Omental fat pad (tissue), 4 donors: ENCODE measurements at places on chromosomes 3 and 15. TPM values are rescaled to one million over a fixed set of nuclear protein-coding genes. Genes with fewer than 3 reads are reported as not detected.

DNA sequence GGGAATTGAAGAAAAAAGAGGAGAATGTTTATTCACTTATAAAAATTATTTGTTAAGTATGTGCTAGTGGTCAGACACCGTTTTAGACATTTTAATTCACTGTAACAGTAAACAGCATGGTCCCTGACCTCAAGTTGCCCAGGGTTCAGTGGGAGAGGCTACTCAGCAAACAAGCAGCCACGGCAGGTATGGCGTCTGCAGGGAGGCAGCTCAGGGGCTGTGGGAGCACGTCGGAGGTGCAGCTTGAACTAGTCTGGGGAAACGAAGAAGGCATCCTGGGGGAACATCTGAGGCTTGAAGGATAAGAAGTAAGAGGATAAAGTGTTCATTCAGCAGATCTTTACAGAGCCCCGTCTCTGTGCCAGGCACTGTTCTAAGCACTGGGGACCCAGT, 66.0 kb downstream of the CRTC3 start:
- no peak for DNase-seq

- no peak for DNase-seq
Measured at GRCh38 chr15:59473226-59473625, 35.2 kb downstream of the FAM81A start.

GRCh38 chr3:127383656-127384179, 95.9 kb upstream of the PRR20G start:
- no peak for DNase-seq

DNA sequence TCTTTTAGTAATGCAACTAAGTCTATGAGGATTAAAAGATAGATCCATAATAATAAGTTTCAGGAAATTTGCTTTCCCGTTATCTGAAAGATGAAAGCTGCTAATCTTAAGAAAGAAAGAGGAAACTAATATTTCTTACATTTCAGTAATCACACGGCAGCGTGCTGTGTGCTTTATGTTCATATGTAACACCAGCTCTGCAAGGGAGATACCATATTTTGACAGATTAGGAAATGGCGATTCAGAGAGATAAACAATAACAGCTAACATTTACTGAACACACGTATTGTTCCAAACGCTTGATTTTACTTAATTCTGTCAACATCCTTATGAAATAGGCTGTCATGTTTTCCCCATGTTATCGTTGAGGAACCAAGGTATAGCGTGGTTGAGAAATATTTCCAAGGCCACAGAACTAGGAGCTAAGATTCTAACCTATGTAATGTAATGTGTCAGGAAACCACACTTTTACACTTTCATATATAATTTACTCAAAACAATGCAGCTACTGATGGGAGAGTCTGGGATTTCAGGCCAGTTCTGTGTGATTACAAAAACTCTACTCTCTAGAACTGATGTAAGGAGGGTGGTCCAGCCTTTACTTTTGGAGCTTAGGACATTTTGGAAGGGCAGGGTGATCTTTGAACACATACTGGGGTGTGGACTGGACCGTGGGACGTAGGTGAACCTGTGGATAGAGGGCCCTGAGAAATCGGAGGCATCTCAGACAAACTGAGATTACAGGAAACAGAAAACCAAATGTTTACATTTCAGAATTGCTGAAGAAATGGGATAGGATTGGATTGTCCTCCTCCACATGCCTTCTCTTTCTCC, 100.6 kb downstream of the IL1RAP start:
- no peak for DNase-seq

Gene TUSC7
- not detected for total RNA-seq

- DNase-seq = no peak
Measured at GRCh38 chr3:123168122-123168521, 33.6 kb upstream of the SEC22A start.

Gene SEMA6D
- total RNA-seq = 3.4 TPM

Gene OR5K2
- total RNA-seq = not detected

DNA sequence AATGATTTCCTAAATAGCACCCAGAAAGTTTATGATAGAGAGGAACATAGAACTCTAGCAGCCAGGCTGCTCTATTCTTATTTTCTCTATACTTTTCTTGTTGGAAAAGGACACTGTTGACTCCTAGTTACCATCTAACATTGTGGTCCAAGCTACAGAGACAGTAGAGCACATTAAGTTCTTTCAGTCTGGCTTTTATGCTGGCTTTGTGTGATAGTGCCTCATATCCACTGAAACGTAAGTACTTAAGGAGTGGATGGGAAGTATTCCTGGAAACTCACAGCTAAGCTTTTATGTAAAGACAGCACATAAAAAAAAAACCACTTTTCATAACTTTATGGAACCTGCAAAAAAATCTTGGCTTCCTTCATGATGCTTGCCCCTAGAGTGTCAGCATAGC, 480.1 kb upstream of the TPRG1 start:
- no peak for DNase-seq

Gene FANCI
- 6.6 TPM for total RNA-seq

Gene CCDC13
- total RNA-seq = 1.1 TPM

DNA sequence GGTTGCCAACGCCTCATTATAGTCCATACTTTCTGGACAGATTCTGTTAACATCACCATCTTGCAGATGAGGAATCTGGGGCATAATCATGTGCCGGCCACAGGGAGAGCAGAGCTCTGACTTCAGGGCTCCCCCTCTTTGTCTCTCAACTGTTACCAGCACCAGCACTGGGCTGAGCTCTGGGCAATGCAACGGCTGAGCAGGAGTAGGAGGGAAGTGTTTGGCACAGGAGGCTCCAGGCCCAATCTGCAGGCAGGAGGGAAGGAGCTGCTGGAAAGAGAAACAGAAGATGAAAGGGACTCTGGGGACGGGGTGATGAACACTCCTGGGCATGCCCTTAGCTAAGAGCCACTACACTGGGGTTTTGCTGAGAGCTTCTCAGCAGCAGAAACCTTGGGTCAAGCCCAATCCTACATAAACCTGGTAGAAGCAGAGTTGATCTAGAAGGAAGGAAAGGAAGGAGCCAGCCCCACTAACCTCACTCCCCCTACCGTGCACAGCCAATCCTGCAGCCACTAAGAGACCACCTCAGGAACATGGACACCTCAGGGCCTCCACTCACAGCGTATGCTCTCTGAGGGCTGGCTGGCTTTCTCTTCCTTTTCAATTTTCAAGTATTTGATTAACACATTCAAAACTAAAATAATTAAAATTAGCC, 73.1 kb upstream of the SPATA12 start:
- DNase-seq = no peak

DNA sequence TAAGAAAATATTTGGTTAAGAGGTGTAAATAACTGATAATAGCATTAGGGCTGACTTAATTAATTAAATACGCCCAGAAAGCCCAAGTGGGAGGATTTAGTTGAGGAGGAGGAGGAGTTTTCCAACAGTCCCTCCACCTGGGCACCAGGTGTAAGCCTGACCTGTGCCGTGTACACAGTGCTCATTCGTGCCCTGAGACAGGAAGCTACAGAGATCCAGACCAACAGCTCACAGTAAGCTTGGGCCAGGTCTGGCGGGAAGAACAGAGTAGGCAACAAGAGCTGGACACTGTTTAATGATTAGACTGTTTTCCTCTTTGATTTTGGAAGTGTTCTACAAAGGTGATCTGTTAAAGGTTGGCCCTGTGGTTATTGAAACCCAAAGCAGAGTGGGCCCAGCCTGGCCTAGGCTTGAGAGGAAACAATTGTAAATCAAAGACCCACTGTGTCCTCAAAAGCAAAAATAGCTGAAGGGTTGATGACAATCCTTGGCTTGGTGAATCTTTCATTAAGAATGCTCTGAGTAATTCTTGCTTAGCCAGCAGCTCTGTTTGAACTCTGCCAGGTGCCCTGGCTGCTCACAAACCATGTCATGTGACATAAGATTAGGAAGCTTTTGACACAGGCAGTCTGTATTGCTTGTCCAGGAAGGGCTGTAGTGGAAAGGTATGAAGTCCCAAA, 13.8 kb downstream of the SQOR start:
- no peak for DNase-seq

- DNase-seq = no peak
Measured at GRCh38 chr3:72655131-72655551, 193.1 kb downstream of the SHQ1 start.

Gene TEX55
- not detected for total RNA-seq

GRCh38 chr3:57279685-57280084, 12.8 kb downstream of the ASB14 start:
- no peak for DNase-seq

DNA sequence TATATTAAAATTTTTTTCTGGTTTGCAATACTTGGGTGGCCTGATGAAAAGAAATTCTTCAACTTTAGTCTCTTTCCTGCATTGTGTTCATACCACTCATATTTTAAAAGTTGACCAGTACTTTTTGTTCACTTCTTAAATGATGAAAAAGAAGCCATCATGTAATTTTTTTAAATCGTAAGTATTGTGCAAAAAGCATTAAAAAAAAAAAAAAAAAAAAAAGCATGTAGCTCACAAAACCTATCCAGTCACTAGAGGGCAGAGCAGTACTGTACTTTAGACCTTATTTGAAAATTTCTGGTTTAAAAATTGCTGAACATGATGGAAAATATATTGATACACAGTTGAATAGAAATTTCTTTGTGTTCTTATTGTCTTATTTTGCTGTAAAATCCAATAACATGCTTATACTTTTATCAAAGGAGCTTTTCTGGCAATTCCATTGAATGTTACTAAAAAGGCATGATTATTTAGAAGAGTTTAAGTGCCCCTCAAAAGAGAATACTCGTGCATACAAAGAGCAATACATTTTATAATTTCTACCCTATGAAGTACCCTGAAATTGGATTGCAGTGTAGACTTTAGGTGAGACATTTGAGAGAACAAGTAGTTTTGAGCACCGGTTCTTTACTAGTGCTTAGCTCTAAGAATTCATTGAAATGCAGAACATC, 137.7 kb downstream of the BBX start:
- no peak for DNase-seq

Gene LRRC31
- not detected for total RNA-seq

DNA sequence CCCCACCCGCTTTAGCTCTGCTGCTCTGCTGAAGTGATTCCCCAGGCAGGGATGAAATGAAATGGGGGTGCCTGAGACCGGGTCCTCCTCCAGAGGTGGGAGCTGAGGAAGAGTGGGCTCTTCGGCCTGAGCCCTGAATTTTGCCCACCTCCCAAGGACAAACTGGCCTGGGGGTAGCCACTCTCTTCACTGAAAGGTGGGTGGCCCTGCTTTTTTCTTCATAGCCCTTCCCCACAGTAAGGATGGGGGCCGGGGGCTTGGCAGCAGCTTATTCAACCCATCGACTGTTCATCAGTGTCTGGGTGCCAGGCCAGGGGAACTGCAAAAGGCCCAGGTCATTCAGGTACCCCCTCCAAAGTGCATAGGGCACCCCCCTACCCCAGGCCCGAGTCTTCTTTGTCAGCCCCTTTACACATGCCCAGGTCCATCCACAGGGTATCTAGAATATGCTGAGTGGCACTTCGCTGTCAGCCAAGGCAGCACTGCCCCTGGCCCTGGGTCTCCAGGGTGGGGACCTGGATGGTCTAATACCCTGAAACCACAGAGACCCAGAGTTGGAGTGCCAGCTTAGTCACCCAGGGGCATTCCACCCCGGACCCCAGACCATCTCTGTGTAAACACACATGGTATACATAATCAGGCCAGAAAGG, 7.9 kb downstream of the SCN5A start:
- no peak for DNase-seq

Gene ZNF639
- 31.8 TPM for total RNA-seq

DNA sequence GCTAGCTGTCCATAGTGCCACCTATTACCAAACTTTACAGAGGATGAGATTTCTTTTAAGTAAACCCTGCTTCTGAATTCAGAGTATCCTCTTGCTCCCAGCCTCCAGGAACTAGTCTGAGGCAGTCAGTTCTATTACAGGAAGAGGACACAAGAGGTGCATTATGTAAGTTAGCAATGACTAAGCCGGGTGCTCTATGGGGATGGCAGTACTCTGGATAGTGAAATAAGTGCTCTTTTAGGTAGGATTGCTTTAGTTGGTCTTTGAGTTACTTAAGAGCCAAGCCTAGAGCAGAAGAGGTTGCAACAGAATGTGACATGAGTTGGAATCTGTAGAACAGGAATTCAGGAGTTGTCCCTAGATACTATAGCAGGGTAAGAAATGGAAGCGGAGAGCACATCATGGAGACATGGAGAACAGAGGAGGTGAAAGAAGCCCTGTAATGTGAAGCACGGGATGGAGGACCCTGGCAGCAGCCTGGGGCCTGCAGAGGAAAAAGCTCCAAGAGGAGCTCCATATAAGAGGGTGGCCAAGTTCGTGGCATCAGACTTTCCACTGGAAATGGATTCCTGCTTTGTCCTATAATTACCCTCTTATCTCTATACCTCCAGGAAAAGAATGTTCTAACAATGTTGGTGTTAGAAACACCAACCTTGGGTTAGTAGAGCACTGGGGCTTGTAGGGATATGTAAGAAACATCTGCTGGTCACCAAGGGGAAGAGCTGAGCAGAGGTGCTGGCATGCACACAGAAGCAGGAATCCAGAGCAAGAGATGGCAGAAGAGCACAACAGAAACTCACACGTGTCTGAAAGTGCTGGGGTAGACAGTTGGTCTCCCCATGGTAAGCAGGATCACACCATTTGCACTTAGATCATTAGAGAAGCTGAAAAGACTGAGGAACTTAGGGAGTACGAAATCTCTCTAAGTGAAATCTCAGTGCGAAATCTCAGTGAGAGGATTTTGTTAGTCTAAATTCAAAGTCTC, 851.1 kb downstream of the FHIT start:
- no peak for DNase-seq

GRCh38 chr3:133883641-133884040, 12.0 kb downstream of the RAB6B start:
- DNase-seq = no peak

DNA sequence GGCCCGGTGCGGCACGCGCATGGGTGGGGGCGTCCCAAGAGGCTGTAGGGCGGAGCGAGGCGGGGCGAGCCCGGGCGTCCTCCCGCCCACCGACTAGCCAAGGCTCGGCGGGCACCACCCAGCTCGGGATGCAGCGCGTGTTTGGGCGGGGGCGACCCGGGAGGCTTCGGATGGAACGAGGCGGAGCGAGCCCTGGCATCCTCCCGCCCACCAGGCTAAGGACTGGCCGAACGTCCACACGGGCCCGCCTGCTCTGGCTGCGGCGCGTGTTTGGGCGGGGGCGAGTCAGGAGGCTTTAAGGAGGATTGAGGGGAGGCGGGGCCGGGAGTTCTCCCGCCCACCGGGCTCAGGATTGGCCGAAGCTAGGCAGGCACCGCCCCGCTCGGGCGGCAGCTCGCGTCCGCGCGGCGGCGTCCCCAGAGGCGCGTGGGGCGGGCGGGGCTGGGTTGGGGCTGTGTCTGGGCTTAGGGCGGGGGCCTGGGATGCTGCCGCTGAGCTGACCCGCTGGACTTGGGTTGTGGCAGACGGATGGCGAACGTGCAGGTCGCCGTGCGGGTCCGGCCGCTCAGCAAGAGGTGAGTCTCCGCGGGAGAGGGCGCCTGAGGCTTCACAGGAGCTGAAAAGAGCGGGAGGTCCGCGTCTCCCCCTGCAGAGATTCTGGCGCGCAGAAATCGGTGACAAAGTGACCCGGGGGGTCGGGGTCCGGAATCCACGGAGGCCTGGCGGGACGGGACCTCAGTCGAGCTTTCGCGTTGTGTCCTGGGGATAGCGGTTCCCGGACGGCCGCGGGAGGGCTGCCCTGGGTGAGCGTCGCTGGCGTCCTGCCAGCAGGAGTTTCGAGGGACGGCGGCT, at the start of gene STARD9:
STARD9 (plus strand) TSS at position 419 of the 852 bp plus-strand sequence; CDS start at position 529, 110 bp downstream.
- DNase-seq = peak; percentile 84
